ENCODE measurements at places on chromosomes 12 and 14.
A peak's percentile ranks its signal among the peaks of the same experiment; 100 is the strongest.

- DNase-seq: no peak
Measured at GRCh38 chr14:68211886-68212285, 392.3 kb downstream of the RAD51B start.

DNA sequence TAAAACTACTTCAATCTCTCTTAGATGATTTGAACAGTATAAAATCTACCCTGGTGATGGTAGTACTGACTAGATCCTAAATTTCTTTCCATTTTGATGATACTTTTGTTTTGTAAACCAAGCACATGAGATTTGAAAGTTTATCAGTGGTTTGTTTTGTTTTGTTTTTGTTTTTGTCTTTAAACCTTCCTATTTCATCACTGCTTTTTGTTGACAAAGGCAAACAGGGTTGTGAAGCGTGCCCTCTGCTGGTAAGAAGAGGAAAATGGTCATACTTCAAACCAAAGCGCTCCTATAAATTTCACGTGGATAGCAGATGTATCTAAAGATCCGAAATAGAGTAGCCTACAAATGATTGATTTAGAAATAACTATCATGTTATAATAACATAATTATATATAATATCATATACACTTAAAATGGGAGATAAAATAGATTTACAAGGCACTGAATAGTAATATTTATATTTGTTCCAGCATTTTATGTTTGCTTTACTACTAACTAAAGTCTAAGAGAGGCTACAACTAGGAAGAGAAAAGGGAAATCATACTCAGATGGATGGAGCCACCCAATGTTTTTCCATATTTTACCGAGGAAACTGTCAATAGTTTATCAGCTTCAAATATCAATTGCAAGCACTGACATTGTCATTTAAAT, 254.0 kb upstream of the USP15 start:
- peak; percentile 43 for DNase-seq

DNA sequence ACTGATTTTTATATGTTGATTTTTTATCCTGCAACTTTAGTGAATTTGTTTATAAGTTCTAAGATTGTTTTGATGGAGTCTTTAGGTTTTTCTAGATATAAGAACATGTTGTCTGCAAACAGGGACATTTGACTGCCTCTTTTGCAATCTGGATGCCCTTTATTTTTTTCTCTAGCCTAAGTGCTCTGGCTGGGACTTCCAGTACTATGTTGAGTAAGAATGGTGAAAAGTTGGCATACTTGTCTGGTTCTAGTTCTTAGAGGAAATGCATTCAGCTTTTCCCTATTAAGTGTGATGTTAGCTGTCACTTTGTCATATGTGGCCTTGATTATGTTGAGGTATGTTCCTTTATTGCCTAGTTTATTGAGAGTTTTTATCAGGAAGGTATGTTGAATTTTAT, 68.1 kb downstream of the ERC1 start:
- no peak for DNase-seq

DNA sequence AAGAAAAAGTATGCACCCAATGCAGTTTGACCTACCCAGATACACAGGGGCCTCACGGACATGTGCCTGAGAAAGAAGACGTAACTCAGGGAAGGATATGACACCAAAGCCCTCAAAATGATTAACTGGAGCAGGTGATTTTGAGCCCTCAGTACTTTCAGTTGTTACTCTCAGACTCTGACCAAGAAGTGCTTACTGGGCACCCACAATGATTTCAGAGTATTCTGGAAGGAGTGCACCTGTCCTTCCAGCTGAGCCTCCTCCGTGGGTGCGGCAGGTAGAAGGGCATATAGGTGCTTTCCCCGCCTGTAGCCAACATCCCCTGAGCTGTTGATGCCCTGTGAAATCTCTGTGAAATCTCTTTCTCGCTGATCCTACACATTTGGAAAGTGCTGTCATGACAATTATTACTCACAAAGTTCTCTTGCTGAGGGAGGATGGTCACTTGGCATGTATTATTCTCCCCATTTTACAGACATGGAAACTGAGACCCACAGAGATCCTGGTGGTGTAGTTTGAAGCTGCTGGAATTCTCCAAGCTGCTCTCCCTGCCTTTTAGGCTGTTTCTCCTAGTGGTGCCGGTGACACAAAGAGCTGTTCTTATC, 154.3 kb upstream of the CCND2 start:
- DNase-seq: no peak

GRCh38 chr12:82090165-82090564, 268.0 kb downstream of the CCDC59 start:
- DNase-seq: no peak

DNA sequence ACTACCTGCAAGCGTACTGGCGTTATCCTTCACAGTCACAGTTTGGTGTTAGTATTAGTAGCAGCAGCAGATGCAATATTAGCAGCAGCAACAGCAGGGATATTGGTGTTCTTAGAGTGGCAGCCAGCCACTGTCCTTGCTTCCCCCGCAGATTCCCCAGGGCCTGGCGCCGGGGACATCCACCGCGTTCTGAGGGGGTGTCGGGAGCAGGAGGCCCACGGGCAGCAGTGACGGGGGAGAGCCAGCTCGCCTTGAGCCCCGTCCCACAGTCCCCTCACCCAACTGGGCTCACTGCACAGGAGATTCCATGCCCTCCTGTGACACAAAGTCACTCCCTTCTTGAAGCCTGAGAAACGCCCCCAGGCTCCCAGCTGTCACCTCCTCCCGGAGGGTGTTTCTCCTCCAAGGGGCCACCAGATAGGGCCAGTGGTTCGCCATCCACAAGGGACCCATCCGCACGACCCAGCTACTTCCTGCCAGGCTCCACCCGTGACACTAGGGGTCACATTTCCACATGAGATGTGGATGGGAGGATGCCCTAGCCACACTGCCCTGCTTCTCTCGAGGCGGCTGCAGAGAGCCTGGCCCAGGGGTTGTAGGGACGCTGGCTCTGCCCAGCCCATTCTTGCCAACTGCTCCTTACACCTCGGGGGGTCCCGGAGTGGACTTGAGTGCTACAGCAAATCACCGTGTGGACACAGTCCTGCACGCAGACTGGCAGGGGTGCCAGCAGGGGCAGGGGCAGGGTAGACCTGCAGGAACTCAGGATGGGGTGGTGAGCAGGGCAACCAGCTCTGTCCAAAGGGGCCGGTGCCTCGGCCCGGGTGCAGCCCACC, 123.1 kb downstream of the PIWIL1 start:
- DNase-seq: no peak

- no peak for DNase-seq
Measured at GRCh38 chr14:29077916-29078315, 311.3 kb downstream of the FOXG1 start.

DNA sequence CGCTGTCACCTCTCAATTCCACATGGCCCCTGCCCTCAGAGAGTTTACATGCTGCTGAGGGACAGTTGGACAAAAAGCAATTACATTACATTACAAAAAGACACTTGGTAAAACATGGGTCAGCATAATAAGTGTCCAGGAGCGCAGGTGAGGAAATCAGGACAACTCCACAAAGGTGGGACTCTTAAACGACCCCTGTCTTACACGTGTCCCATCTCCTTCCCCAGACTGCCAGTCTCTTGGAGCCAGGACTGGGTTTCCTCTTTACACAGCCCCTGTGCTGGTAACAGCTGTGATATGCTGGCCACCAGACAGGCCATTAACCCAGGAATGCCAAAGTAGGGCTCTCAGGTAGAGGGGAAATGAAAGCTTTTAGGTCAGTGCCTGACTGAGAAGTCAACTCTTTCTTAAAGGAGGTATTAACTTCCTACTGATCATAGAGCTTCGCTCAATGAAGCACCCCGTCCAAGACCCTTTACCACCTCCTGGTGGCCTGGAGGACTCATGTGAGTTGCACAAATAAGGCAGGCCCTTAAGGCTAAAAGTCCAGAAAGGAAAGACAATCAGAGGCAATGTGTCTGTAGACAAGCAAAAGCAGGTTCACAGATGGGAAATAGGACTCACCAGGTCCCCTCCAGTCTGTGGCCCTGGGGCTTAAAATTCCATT, 55.5 kb downstream of the ANO2 start:
- peak; percentile 41 for DNase-seq

GRCh38 chr14:30369502-30370180, 189.3 kb upstream of the G2E3 start:
- DNase-seq: no peak

DNA sequence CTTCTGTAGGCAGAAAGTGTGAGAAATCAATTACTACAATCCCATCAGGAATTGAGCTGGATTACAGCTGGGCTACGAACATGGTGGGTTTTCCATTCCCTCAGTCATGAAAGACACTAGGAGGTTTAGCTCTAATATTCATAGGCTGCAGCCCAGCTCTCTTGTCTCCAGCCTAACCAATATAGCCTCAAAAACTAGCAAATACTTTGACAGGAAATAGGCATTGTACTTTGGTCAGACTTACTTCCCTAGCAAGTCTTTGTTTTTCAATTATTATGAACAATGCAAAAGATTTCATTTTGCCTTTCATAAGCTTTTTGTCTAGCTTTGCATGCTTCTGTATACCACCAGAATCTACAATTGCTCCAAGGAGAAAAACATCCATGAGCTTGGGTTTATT, 296.2 kb downstream of the GPHN start:
- DNase-seq: no peak

DNA sequence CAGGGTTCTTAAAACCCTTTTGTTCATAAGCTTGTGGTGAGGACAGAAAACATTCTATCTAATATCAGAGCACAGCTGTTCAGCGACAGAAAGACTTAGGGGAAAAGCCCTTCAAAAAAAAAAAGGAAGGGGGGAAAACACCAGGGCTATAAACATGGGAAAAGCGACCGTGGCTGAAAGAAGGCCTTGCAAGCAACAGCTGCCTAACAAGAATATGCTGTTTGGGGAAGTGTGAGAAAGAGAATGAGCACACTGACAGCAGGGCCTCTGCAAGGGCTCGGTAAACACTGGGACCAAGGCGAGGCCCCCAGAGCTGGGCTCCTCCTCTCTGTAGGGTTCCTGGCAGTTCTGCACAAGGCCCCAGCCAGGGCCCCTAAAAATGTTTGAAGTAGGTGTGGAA, 27.4 kb upstream of the CCND2 start:
- no peak for DNase-seq

DNA sequence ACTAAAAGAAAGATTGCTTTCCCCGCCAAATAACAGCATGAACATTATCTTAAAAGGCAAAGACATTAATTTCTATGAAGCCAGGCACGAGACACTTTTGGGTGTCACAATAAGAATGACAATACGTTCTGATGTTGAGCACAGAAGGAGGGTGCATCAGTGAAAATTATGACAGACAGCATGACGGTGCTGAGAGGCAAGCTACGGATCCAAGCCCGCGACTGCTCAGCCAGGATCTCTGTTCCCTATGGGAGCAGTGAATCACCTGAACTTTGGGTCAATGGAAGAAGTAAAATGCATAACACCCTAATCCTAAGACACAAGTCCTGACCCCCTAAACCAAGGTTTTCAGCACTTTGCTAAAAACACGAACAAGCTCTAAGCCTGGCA, 51.7 kb downstream of the SLC25A47 start:
- no peak for DNase-seq

GRCh38 chr12:77998236-77998786, 167.6 kb downstream of the NAV3 start:
- no peak for DNase-seq
